ENCODE measurements at places on chromosomes 7 and 10.
A peak's percentile ranks its signal among the peaks of the same experiment; 100 is the strongest.

DNA sequence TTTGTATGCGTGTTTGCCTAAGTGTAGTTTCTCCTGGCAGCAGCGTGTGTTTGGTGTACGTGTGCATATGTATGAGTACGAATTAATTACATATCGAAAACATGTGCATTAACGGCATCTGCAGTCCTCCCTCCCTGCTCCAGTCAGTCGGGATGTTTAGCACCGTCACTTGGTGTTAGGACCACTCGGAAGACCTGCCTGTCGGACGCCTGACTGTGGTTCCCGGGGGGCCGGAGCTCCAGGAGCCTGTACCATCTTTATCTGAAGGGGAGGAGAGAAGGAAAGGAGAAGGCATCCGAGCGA, 1.1 kb upstream of the CNTNAP2 start:
- no peak for DNase-seq

DNA sequence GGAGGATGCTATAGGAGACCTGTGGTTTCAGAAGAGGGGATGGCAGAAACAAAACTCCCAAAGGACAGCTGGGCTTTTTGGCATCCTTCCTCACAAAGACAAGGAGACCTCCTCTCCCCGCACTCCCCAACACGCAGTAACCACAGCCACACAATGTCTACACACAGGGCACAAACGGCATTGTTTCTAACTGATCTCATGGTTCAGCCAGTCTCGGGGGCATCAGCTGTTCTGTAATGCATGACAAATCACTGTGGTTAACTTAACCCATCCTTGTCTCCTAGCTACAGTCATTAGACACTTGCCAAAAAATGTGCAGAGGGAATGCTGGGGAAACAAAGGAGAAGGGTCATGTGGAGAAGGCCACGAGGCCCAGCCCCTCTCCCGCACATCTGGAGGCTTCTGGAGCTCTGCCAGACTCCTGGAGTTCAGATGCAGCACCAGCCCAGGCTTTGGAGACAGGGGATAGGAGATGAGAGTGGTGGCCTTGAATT, 7.6 kb upstream of the ADAMTS14 start:
- peak; percentile 40 for DNase-seq

GRCh38 chr7:137354396-137354795, 10.9 kb upstream of the PTN start:
- no peak for DNase-seq

DNA sequence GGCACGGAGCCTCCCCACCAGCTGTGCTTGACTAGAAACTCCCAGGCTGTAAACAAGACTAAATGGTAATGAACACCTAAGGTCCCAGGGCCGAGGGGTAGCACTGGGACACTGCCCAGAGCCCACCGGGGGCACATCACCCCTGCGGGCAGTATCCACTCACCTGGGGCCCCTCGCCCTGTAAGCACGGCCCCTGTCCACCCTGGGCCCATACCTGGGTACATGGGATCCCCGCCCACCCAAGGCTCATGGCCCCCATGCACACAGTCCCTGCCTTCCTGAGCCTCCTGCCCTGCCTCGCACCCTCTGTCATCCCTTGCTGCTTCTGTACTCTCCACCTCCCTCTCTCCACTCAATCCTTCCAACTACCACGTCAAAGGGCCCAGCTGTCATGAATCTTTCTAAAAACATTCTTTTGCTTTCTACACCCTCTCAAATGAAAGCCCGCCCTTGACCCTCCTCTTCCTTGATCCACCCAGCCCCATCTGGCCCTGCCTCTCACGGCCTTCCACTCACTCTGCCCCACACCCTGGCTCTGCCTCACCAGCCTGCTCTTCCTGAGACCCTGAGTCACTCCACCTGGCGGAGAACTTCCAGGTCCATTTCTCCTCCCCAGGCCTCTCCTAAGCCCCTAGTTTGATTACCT, 173.1 kb downstream of the PARD3 start:
- DNase-seq: no peak

GRCh38 chr7:78218876-78219275, 420.3 kb downstream of the PHTF2 start:
- no peak for DNase-seq

GRCh38 chr7:86784765-86785164, 141.1 kb downstream of the GRM3 start:
- DNase-seq: no peak

DNA sequence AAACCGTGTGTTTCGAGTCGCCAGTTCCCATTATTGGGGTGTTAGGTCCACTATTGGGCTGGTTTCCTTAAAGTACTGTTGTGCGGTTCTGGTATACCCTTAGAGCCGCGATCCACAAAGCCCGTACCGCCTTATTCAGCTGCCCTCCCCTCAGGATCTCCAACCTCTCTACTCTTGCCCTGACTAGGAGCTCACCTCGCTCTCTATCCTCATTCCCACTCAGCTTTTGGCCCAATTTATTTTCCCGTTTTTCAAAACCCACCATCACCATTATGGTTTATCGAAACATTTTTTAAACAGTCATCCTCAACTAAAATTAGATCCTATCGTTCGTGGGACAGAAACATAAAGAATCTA, 461 bp upstream of the ETV1 start:
- DNase-seq: no peak

DNA sequence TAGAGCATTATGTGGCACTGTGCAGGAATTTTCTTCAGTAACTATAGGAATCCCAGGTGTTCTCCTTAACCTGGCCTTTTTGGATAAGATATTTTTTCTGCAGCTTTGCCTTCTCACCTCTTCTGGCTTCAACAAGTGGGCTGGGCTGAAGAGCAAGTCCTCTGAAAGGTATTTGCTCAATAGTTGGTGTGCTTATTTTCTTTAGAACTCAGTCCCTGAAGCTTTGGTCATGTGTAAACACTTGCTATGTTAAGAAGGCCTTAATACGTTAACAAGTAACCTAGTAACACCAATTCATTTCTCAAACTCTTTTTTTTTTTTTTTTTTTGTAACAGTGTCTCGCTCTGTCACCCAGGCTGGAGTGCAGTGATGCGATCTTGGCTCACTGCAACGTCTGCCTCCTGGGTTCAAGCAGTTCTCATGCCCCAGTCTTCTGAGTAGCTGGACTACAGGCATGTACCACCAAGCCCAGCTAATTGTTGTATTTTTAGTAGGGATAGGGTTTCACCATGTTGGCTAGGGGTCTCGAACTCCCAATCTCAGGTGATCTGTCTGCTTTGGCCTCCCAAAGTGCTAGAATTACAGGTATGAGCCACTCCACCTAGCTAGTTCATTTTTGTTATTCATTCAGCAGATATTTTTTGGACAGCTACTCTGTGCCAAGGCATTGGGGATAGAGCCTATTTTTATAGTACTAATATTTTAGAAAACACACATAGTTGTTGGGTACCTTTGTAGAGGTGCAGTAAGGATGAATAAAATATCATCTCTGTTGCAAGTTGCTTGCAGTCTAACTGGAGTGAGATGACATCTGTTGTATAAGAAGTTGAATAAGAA, 164.6 kb downstream of the SND1 start:
- no peak for DNase-seq
